ENCODE measurements at places on chromosomes 11 and 22.

DNA sequence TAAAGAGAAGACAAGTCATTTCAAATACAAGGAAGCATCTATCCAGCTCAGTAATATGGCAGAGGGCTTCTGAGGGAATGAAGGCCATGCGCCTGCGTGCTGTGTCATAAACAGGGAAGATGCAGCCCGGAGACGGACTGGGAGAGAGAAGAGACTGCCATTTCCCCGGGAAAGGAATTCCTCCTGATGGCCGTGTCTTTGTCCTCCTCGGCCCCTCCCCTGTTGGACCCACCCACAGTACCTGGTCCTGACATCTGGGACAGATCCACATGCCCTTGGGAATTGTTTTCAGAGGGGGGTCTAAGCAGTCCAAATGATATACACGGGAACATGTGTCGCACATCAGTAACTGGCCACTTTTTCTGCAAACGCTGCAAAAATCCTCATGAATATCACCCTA, 15.5 kb downstream of the LARGE2 start:
- no peak for DNase-seq

DNA sequence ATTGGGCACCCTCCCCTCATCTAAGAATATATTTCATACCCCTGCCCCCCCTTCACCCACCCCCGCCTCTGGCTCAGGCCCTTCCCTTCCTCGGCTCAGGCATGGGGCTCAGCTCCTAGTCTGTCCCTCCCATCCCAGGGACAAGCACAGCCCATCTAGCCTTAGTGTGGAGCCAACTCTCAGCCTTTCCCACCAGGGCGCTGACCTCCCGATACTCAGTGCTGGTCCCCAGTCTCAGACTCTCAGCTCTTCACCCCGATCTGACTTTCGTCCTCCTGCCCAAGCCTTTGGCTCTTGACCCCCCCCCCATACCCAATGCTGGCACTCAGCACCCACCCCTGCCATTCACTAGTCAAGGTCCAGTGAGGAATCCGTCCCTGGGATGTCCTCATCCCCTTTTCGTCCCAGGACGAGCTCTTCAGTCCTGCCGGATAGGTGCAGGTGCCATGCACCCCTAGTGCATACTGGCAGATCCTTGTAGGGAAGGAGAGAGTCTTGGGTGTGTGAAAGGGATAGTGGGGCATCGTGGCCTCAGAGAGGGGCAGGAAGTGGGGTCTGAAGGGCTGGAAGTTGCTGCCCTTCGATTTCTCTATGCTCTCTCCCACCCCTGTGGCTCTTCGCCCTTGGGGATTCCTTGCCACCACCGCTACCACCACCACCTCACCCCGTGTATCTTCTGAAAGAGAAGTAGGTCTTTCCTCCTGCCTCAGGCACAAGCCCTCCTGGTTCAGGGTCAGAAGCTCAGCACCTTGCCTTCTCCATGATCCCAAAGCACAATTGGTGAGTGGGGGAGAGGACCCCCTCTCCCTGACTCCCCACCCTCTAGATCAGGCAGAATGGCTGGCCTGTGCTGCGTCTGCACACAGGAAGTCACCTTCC, 2.4 kb downstream of the TPBGL start:
- no peak for DNase-seq

GRCh38 chr22:31932863-31933262, 11.5 kb upstream of the YWHAH start:
- DNase-seq: no peak

GRCh38 chr11:73185680-73186293, 32.3 kb upstream of the P2RY2 start:
- peak; percentile 53 for DNase-seq

DNA sequence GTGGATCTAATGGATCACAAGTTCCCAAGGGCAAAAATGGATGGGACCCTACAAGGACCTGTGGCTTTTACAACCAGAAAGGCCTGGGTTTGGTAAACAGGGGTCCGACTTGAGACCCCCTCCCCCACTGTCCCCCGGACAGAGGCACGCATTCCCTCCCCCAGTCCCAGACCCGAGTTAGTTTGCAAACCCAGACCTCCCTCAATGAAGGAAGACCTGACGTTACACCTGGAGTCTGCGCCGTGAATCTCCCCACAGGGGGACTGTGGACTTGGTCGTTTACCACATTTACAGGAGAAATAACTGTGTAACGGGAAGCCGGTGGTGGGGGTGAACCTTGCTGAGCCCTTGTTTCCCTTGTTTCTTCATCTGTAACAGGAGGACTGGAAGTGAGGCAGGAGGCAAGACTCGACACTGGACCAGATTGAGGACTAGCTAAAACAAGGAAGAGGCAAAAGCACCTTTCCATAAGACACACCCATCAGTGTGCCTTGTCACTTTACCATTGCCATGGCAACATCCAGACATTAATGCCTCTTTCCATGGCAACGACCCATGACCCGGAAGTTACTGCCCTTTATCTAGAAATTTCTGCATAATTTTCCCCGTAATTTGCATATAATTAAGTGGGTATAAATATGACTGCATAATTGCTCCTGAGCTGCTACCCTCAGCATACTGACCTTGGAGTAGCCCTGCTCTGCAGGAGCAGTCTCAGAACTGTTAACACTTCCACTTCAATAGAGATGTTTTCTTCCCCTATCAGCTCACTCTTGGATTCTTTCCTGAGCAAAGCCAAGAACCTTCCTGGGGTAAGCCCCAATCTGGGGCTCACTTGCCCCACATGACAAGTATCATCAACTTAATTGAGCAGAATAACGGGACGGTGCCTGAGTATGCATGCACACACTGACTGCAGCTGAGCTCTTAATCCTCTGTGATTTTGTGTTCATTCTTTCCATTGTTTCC, 25.4 kb downstream of the PDGFB start:
- DNase-seq: no peak

GRCh38 chr11:83689144-83689780, 403.1 kb upstream of the CCDC90B start:
- no peak for DNase-seq

- peak; percentile 80 for DNase-seq
These were observed 11.8 kb upstream of the MIEF1 start for GRCh38 chr22:39490135-39490798.

- DNase-seq: no peak
These were observed 1162.2 kb downstream of the BRD1 start for GRCh38 chr22:48665311-48665995.
